ENCODE measurements at places on chromosomes 2 and 18.

DNA sequence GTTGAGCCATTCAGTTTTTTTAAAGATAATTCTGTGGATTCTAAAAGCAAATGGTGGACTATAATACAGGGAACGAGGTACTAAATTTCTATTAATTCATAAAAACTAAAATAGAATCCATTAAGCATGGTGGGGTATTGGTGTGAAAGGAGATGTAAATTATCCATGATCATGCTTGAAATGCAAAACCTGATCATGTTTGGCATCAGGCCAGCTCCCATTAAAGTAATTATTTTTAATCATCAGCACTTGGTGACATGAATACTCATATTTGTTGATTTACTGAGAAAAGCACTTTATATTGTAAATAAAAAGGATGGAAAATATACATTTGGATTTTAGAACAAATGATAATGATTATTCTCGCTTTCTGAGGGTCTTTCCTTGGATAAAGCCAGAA lies 232.3 kb upstream of the MEIS1 start:
- DNase-seq: no peak

- DNase-seq: no peak
Measured at GRCh38 chr18:9708434-9709303, 568 bp downstream of the RAB31 start.

DNA sequence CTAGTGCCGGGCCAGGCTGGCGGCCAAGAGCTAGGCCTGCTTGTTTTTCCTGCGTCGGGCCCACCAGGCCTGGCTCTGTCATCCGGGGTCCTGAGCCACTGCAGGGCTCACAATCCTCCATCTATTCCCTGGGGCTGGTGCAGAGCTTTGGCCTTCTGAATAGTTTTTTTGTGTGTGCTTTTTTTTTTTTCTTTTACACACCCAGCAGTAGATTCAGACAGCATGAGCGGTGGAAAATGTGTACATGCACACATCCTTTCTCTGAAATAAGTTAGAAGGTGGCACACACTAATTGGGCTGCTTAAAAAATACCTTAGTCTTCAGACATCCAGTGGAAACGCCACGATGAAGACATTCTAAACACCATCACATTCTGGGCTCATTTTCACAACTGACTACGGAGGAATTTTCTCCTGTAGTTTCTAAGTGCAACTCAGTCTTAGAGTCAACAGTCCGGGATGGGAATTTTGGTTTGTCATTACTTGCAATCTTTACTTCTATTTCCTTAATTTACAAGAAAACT lies 6.1 kb downstream of the ZFP36L2 start:
- peak; percentile 27 for DNase-seq

GRCh38 chr2:40428439-40428838 lies 23.5 kb downstream of the SLC8A1 start:
- no peak for DNase-seq

- no peak for DNase-seq
Measured at GRCh38 chr2:234158812-234159211, 108.3 kb downstream of the SPP2 start.

DNA sequence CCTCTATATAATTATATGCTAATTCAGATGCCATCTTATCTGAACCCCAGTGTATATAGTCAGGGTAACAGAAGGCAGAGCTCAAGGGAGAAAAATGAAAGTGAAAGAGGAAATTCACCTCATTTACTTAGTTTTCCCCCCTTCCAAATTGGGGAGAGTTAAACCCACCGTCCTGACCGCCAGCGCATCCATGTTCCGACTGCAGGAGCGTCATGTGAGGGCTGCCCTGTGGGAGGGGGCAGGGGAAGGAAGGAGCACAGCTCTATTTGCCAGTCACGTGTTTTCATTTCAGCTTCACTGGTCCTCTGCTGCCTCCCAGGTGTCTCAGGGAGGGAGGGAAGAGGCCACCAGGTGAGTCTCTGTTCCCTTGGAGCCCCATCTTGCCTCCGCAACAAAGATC lies 13.2 kb downstream of the CNNM4 start:
- DNase-seq: no peak

DNA sequence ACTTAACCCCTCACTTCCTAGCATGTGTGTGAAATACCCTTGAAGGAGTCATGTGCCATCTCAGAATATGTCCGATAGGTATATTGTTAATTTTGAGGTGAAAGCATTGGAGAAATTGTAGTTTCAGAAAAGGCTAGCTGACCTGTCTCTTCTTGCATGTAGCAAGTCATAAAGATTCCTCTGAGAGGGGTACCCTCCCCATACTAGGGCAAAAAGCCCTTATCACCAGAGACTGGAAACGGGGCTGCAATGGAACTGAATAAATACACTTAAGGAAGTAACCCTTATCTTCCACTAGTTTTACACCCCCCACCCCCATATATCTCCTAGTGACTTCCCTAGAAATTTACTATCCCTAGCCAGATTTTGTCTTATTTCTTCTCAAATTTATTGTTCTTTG lies 1.8 kb upstream of the SF3B6 start:
- DNase-seq: no peak

- DNase-seq: no peak
Measured at GRCh38 chr2:98727369-98728087, 3.4 kb downstream of the MGAT4A start.

DNA sequence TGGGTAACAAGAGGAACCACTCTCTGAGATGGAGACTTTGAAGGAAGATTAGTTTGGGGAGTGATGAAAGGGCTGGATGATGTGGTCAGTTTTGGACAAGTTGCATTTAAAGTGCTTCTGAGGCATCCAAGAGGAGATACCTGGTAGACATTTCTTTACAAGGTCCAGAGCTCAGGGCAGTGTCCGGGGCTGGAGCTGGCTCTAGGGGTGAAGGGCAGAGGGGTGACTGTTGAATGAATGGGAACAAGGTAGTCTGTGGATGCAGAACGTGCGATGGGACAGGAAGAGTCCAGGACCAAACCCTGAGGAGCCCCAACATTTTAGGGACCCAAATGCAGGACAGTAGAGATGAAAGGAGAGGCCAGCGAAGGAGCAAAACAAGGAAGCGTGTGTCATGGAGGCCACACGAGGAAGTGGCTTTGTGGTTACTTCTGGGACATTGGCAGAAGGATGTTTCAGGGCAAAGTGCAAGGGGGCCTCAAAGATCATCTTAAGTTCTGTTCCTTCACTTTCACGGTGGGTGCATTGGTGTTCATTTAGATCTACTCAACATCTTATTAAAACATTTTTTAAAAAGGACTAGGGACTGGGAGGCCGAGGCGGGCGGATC lies 13.6 kb upstream of the GPR35 start:
- DNase-seq: no peak

DNA sequence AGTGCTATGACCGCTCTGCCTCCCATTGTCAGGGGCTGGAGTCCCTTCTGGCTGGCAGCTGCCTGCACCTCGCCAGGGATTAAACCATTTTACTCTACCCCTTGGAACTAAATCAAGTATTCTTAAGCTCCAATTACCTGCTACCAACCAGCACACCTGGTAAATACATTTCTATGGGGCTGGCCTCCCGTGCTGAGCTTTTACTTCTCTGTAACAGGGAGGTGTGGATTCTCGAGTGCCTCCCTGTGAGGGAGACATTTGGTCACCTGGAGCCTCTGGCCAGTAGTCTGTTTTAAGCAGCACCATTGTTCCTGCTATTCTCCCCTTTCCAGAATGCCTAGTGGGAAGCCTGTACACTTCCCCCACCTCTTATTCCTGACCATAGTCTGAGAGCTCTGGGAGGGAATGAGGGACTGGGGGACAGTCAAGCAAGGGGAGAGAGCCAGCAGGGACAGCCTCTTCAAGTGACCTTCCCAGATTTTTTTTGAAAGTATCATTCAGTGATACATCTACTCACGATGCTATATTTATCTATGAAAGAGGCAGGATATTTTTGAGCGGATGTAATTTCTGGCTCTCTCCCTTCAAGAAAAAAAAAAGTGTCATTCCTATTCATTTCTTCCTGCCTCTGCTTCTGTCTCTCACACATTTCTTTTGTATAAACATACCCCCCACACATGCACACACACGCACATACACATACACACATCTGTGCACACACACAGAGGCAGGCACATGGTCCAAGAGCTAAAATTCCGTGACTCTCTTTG lies 112.8 kb downstream of the CAPN13 start:
- DNase-seq: no peak

- DNase-seq: no peak
Measured at GRCh38 chr18:52002600-52002999, 337.4 kb upstream of the DCC start.

- no peak for DNase-seq
Measured at GRCh38 chr2:234816491-234816890, 135.3 kb upstream of the SH3BP4 start.

- no peak for DNase-seq
Measured at GRCh38 chr2:39266139-39266805, 22.5 kb upstream of the CDKL4 start.

GRCh38 chr2:151261977-151262291 lies 271 bp upstream of the RBM43 start:
- no peak for DNase-seq

DNA sequence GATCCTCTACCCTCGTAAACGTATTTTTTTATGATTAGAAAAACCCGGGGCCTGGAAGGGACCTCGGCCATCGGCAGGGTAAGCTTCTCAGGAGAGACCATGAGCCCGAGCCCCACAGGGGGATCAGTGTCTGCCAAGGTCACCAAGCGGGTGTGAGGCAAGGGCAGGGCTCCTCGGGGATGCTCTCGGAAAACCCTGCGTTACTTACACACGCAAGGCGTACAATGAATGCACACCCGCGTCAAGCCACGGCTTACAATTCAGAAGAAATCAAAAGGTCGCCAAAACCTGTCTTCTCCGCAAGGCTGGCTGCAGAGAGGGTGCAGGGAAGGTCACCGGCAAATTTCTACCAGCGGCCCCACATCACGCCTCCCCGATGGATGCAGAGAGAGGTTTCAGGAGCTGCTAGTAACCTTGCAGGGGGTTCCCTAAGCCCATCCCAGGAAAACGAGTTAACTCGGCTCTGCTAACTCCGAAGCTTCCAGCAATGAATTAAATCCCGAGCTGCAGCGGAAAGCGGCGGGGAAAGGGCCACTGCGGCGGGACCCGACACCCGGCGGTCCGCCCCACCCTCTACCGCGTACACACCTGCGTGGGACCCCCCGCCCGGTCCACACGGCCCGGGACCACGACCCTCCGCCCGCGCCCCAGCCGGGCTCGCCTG lies 638 bp downstream of the ST3GAL5 start:
- no peak for DNase-seq

- DNase-seq: no peak
Measured at GRCh38 chr18:57940166-57940660, 103.8 kb upstream of the NEDD4L start.

DNA sequence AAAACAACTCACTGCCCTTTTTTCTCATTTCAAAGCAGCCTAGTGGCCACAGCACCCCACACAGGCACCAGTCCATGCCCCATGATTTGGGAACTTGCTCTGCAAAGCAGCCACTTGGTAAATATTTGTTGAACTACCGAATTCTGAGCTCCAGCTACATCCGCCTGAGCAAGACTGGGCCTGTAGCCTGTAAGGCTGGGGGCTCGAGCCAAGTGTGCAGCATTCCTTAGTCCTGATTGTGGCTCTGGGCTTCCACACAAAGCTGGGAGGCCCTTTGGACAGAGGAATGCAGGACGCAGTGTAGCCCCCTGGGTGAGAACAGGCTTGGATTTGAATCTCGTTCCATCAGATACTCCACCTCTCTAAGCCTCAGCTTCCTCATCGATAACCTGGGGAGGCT lies 88.4 kb downstream of the ACTR2 start:
- DNase-seq: peak; percentile 46

- DNase-seq: no peak
Measured at GRCh38 chr2:82342356-82342755, 2037.8 kb upstream of the LRRTM1 start.

DNA sequence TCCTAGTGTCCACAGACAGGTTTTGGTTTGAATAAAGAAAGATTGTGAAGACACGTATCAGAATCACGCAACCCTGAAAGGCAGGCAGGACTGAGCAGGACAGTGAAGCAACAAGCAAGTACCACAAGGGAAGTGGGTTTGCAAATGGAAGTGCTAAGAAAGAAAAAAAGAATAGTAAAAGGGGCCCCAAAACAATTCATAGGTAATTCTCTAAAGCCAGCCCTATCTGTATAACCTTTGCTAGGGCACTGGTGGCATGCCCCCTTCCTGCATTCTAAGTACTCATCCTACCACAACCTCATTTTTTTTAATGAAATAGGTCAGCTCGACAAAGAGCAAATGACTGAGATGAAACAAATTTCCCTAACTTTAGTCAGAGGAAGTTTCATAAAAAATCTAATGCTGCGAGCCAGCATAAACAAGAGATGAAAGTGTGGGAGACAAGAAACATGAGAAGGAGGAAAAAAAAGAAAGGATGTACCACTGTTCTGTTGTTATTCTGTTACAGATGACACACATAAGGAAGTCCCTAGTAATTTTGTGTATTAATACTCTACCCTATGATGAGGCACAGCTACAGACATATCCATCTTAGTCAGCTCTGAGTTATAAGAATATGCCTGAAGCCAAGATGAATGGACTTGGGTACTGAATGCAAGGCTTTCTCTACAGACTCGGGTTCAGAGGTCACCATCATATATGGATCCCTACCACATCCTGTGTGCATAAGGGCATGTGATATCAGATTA lies 32.2 kb downstream of the IKZF2 start:
- DNase-seq: no peak

- DNase-seq: no peak
Measured at GRCh38 chr18:29164020-29164706, 987.2 kb upstream of the CDH2 start.

- DNase-seq: no peak
Measured at GRCh38 chr2:174606336-174606735, 8.7 kb upstream of the WIPF1 start.

DNA sequence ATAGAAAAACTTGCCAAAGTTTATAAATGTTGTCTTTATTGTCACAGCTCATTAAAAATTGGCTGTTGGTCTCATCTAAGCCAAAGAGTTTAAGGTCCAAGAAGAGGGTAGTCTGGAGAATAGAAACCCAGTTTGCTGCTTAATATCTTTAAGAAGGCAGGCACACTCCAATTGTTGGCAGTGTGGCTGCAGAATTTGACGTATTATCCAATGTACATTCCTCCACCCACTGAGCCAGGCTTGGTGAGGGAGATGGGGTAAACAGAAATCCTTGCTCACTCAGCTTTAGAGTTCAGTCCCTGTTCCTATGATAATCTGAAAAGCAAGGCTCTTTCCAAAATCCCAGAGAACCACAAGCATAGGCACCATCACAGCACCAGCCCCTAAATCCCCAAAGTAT lies 10.7 kb upstream of the ADD2 start:
- no peak for DNase-seq

DNA sequence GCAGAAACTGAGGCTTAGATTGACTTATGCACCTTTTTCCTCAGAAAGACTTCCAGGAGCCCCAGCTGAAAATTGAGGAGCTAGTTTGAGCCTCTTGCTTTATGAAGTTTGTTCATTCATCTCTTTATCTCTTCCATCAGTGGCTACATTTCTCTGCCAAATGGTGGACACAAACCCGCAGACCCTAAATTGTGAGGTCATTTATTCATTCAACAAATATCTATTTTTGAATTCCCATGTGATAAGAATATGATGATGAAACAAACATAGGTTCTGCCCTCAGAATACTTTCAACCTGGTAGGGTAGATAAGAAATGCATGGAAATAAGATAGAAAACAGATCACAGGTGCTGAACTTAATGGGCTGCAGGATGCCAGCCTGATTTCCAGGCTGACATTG lies 309.4 kb downstream of the TNS1 start:
- DNase-seq: no peak

- DNase-seq: no peak
Measured at GRCh38 chr2:202140522-202141252, 67.6 kb downstream of the KIAA2012 start.

All from T47D (cell line).